SW 1271 (cell line): ENCODE measurements at places on chromosomes 7 and 10.

- no peak for DNase-seq
These were observed 51.5 kb downstream of the RBM17 start for GRCh38 chr10:6140141-6140841.

GRCh38 chr10:70743430-70743788, 41.8 kb downstream of the TBATA start:
- DNase-seq = no peak

- no peak for DNase-seq
These were observed 523 bp upstream of the CDH23 start for GRCh38 chr10:71396084-71396710.

DNA sequence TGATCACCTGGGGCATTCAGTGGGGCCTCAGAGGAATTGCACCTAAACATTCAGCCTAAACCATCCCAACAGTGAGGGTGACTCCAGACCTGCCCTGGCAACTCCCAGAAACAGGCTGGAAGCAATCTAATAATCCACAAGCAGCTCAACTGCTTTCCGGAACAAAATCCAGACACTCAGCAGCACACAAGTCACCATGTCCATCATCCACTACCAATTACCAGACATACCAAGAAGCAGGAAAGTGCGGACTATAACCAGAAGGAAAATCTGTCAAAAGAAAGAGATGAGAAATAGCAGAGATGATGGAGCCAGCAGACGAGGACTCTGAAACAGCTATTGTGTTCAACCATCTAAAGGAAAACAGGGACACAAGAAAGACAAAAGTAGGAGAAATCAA, 342.6 kb upstream of the ZMIZ1 start:
- no peak for DNase-seq

- peak; percentile 83 for DNase-seq
These were observed 28.9 kb downstream of the BAG3 start for GRCh38 chr10:119680050-119680449.

- no peak for DNase-seq
These were observed 371.0 kb downstream of the NRG3 start for GRCh38 chr10:82245906-82246560.

- no peak for DNase-seq
These were observed 79.5 kb upstream of the CAV2 start for GRCh38 chr7:116420003-116420402.
